CD4-positive, alpha-beta T cell treated with Interleukin-15 for 4 hours (primary cell): ENCODE measurements at places on chromosomes 4 and X.
A peak's percentile ranks its signal among the peaks of the same experiment; 100 is the strongest.

- no peak for DNase-seq
Observed at GRCh38 chrX:48681539-48682183, 1.9 kb upstream of the WAS start.

DNA sequence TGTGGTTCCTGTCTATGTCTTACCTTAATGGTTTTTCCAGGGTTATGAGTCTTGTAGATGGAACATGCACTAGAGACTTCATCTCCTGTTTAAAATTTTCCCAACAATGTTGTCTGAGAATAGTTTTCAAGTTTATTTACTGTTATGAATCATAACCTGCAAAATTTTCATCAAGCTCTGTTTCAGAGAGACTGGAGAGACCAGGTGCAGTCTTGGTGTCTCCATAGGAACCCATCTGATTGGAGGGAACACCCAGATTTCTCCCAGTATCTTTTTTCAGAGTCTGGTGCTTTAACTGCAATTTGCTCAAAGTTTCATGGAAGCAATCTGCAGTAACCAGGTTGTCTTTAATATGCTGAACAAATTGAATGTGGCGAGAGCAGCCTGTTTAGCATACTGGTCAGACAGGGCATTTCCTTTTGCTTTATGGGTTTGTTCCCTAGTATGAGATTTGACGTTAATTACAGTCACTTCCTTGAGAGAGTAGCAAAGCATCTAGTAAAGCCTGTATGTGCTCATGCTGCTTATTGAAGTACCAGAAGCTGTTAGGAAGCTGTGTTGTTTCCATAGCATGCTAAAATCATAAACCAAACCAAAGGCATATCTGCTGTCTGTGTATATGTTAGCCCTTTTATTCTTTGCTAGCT, 18.8 kb upstream of the VSIG1 start:
- DNase-seq, result no peak

DNA sequence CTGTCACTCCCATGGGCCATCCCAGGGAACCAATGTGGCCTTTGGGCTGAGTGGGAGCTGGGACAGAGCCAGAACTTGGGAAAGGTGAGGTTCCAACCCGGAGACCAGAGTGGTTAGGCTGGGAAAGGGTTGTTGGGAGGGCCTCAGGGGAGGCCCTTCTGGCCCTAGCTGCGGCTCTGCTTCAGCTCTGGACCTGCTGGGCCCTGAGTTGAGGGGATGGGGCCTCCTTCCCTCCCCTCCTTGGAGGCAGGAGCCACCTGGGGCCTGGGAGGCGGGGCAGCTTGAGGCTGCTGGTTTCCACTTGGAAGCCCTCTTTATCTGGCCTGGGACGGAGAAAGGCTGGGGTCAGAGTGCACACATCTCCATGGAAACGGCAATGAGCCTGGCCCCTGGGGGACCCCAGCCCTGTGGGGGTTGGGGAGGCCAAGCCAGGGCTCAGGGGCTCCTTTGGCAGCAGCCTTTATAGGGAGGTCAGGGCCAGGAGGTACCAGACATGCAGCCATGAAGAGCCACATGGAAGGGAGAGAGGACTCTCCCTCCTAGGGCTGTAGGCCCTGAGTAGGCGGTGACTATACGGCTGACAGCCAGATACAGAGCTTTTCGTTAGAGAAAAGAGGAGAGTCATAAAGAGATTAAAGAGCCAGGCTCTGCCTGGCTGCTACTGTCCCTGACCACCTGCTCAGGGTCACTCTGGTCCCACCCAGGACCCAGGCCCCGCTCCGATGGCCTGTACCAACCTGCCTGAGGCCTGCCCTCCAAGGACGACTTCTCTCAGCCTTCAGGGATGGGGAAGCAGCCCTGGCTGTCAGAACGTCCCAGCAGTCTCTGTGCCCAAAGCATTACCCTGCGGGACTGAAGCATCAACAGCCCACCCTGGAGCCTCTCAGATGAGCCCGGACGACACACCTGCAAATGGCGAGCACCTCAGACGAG, 6.9 kb upstream of the NSD2 start:
- no peak for DNase-seq

DNA sequence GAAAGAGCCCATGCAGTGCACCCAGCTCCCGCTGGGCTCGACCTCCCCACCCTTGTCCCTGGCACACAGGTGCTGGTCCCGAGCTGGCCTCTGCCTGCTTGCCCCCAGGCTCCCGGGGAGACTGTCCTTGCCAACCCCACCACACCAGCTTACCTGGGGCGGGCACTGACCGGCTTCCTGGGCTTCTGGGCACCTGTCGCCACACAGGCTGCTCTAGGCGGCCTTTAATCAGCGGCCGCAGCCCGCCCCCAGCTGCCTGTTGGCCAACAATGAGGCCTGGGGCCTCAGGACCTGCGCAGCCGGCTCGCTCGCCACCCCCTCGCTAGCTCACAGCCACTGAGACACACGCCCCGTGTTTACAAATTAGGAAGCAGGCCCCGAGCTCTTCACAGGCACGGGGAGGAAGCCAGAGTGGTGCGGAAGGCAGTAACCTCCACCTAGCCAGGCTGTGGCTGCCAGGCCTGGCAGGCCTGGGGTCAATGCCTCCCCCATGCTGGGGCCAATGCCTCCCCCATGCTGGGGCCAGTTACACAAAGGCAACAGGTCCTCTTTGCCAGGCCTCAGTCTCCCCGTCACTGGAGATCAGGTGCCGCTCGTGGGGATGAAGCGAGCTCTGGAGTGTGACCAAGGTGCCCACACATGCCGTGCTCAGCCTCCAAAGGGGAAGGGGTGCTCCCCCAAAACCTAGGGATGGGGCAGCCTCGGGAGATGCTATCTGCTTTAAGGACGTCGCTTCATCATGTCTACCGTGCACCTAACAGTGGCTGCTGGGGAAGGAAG, at the start of gene TREX2:
TSS of gene TREX2 (minus strand) at position 201 of the 780 bp plus-strand sequence. CDS start 626 bp downstream, outside the sequence.
- DNase-seq, result no peak

GRCh38 chrX:120823556-120823955, 52.1 kb downstream of the CT47B1 start:
- no peak for DNase-seq

GRCh38 chr4:152528060-152528459, 7.8 kb downstream of the FBXW7 start:
- DNase-seq, result no peak

GRCh38 chrX:136021160-136021559, 35.9 kb downstream of the SLC9A6 start:
- DNase-seq, result no peak

- DNase-seq, result no peak
Observed at GRCh38 chr4:139690419-139690818, 24.8 kb downstream of the MGST2 start.

DNA sequence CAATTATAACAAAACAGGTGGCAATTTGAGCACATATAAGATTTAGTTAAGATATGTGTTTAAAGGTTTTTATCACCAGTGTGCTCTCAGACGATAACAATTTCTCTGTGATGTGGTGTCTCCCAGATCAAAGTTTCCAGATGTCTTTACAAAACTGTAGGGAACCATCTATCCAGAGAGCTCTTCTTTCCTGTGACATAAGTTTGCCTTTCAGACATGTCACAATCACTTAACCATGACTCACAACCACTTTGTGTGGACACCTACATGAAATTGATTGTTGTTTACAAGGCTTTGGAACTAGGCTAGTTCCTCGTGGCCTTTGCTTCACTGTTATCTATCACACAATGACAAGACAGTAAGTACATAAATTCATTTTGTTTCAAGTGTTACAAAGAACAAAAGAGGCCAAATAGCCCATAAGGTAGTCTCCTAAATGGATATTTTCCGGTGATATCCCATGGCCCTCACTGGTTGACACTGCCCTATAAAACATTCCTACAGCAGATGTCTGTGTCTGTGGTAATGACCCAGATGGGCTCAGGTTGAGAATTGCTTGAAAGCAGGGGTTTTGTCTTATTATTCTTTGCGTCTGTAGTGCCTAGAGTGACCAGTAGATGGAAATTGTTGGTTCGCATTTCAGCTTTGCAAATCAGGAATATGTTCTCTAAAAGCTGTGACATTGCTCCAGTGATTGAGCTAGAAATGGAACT, 297.8 kb upstream of the FAM241A start:
- no peak for DNase-seq

GRCh38 chr4:109302361-109303139, at the start of gene COL25A1:
TSS of gene COL25A1 (minus strand) at chr4:109302658.
- peak; percentile 24 for DNase-seq

DNA sequence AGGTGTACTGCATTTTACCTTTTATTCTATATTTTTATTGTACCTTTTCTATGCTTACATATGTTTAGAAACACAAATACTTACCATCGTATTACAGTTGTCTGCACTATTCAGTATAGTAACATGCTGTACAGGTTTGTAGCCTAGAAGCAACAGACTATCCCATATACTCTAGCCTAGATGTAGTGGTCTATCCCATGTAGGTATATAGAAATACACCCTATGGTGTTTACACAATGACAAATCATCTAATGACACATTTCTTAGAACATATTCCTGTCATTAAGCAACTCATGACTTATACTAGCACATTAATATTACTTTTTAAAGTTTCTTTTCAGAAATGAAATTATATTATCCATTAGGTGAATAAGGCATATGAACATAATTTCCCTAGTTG, 111.1 kb upstream of the HPGD start:
- DNase-seq, result no peak

- DNase-seq, result no peak
Observed at GRCh38 chrX:71542825-71543224, 9.9 kb downstream of the OGT start.

- no peak for DNase-seq
Observed at GRCh38 chrX:105328773-105329172, 108.3 kb upstream of the TEX13A start.

- DNase-seq, result no peak
Observed at GRCh38 chr4:119032921-119033685, 102.5 kb upstream of the MYOZ2 start.

- DNase-seq, result no peak
Observed at GRCh38 chrX:19863212-19863856, 24.1 kb downstream of the SH3KBP1 start.

- DNase-seq, result no peak
Observed at GRCh38 chr4:2714918-2715317, 41.2 kb downstream of the TNIP2 start.

- DNase-seq, result no peak
Observed at GRCh38 chr4:177455561-177455970, 13.3 kb upstream of the AGA start.

GRCh38 chr4:41814565-41814964, 66.0 kb upstream of the PHOX2B start:
- DNase-seq, result no peak
